ENCODE measurements at places on chromosomes 7 and 10.

- no peak for DNase-seq
Measured at GRCh38 chr10:10392511-10392910, 625.2 kb upstream of the CELF2 start.

GRCh38 chr7:104700336-104700735, 313.7 kb upstream of the KMT2E start:
- no peak for DNase-seq

GRCh38 chr10:16890691-16891090, 73.5 kb upstream of the RSU1 start:
- DNase-seq: no peak

DNA sequence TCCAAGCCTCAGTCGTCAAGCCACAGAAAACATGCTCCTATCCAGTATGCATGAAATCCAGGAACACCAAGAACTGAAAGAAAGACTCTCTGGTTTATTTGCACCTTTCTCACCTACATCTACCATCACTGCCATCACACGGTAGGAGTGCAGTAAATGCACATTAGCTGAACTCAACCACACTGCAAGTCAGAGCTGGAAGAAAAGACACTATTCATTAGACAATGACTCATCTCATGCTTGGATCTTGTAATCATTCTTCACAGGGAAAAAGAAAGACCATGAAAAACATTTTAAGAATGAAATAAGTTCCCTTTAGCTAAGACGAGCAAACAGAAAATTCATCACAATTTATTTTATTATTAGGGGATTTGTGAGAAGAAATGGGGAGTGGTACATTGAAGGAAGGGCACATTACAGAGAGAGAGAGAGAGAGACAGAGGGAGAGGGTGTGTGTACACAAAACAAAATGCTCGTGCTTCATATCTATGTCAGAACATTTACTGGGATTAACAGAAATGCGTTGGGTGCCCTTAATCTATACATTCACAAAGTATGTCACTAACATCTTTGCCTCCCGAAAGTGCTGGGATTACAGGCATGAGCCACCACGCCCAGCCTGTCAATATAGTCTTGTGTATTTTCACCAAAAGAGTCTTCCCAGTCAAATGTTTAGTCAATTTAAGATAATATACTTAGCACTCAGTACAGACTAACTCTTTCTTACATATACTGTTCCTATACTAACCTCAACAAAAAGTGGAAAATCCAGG, 324.9 kb downstream of the PARD3 start:
- no peak for DNase-seq

DNA sequence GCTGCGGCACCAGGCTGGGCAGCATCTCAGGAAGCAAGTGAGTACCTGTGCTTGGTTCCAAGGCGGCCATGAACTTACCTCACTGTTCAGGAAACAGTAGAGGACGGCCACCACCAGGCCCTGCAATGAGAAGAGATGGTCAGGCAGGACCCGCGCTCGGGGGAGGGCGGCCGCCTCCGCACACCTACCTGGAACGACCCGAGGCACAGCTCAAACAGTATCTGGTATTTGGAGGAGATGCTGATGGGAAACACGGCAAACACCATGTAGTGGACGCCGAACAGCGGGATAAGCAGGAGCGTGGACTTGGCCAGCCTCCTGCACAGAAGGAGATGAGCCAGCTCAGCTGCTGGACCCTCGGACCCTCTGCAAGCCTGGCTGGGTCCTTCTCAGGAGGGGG, 112.9 kb downstream of the VIPR2 start:
- no peak for DNase-seq

DNA sequence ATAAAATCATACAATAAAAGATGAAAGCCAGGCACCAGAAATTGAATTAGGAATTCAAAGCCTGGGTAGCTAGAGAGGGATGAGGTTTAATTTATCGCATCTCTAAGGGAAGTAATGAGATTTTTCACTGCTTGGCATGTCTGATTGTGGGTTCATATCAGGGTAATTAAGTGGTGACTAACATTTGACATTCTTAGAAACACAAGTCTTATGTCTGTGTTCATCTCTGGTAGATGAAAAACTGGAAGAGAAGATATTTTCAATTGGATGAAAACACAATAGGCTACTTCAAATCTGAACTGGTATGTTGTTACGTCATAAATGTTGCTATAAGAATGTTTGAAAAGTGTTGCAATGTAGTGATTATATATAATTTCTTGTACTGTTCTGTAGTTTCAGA, 36.8 kb upstream of the ARMS2 start:
- DNase-seq: no peak

DNA sequence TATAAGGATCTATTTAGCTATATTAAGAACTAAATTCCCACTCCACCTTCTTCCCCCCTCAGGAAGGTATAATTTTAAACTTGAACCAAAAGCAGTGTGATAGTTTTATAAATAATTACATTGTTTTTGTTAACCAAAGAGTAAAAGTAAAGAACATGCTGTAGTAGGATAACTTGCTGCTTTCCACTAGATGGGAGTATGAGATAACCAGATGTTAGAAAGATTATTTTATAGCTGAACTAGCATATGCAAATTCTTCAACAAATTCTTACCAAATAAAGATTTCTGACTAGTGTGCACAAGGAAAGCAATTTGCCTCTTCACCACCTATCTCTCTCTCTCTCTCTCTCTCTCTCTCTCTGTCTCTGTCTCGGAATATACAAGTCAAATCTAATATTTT, 31.8 kb downstream of the TES start:
- DNase-seq: no peak

DNA sequence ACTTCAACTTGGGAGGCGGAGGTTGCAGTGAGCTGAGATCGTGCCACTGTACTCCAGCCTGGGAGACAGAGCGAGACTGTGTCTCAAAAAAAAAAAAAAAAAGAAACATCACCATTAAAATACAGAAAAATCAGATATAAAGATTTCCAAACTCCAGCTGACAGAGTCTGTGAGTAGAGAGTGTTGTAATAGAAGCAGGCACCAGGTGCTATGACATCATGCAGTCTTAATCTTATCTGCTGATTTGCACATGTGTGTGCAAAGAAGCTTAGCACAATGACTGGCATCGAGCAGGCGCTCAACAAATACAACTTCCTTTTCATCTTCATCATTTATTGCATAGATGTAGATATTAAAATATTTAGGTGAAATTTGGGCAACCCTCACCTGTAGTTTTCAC, 92.2 kb downstream of the PRKCQ start:
- DNase-seq: no peak

Measured in activated T-helper 9 cell treated with anti-CD3 and anti-CD28 coated beads, Interleukin-2, amount 50 U/mL, for 16 hours (primary cell).